ENCODE measurements at places on chromosomes 12 and 14. TPM values are rescaled to one million over a fixed set of nuclear protein-coding genes. Genes with fewer than 3 reads are reported as not detected.

DNA sequence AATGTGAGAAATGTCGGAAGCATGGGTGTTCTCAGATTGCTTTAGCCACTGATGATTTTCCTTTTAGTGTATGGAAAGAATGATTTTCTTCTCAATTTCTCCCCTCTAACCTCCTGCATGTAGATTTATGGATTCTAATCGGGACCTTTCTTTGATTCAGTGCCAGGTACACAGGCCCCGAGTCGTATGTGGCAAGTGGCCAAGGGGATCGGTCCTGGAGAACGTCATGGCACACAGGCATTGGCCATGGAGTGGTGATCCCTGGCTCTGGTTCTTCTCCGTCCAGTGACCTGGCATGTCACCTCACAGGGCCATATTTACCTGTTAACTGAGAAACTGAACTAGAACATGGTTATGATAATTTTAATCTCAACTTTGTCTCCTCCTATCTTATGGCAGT lies 58.1 kb downstream of the ETV6 start:
- no peaks in the 10 kb centered on the region for H3K27me3 ChIP-seq
- H3K27ac ChIP-seq, result no peak overlapping the region
- no peak for DNase-seq
- no peak overlapping the region for H3K4me3 ChIP-seq

GRCh38 chr12:15852383-15852782 lies 29.8 kb upstream of the STRAP start:
- peaks cover 3% of the 10 kb centered on the region for H3K4me1 ChIP-seq
- H3K36me3 ChIP-seq, result no peaks in the 10 kb centered on the region
- H3K27me3 ChIP-seq, result no peaks in the 10 kb centered on the region
- no peak overlapping the region for H3K4me3 ChIP-seq
- no peak for DNase-seq

GRCh38 chr14:91108941-91109611 lies 4.8 kb upstream of the DGLUCY start:
- H3K4me3 ChIP-seq, result no peak overlapping the region
- no peaks in the 10 kb centered on the region for H3K36me3 ChIP-seq
- no peaks in the 10 kb centered on the region for H3K27me3 ChIP-seq
- no peak overlapping the region for H3K27ac ChIP-seq
- DNase-seq, result no peak
- H3K4me1 ChIP-seq, result peaks cover 6% of the 10 kb centered on the region

The EFS gene
- total RNA-seq, result 60.1 TPM

DNA sequence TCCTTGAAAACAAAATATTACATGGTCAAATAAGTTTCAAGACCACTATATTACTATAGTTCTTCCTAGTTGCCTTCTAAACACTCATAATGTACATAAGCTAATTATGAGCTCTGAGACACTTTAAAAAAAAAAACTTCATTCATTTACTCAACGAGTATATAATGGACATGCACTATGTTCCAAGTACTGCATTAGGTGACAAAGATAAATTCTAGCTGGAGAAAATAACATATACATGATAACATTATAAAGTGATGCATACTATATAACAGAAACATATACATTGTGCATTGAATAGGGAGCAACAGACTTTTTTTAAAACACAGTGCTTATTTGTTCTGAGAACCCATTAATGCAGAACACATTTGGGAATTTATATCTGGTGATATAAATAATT lies 202.3 kb downstream of the NELL2 start:
- H3K27ac ChIP-seq, result no peak overlapping the region
- DNase-seq, result no peak
- H3K4me3 ChIP-seq, result no peak overlapping the region
- H3K4me1 ChIP-seq, result peaks cover 4% of the 10 kb centered on the region

DNA sequence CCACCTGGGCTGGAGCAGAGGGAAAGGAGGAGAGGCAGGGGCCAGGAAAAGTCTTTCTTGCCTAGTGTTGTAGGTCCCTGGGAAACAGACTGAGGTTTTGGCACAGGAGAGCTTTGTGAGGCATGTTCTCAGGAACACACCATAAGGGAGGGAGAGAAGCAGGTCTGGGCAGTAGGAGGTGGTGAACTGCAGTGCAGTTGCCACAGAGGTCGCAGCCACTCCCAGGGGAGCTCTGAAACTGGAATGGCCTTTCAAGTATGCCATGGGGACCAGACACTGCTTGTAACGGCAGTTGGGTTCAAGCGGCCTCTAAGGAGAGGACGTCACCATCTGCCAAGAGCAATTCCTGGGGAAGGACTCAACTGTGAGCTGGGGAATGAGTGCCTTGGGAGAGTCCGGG lies 35.4 kb upstream of the NKX2-8 start:
- H3K36me3 ChIP-seq, result no peaks in the 10 kb centered on the region
- no peaks in the 10 kb centered on the region for H3K4me1 ChIP-seq
- no peak for DNase-seq
- H3K4me3 ChIP-seq, result no peak overlapping the region

The ETFBKMT gene
- total RNA-seq, result 0.87 TPM

DNA sequence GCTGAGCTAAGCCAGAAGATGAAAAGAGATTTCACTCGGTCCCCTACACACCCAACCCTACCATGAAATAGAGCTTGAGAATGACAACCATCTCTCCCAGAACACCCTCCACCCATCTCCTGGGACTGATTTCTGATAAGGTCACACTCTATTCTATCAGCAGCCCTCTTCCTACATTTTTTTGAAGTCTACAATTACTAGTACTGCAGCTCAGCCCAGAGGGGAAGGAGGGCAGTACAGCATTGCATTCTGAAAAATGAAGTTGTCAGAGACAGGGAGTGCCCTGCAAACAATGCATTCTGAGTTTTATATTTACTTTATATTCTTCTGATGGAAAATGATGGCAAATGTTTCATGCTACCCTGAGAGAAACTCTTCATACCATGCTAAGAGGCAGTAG lies 318.5 kb downstream of the BCAT1 start:
- no peak overlapping the region for H3K4me3 ChIP-seq
- no peak overlapping the region for H3K27ac ChIP-seq
- DNase-seq, result no peak
- no peaks in the 10 kb centered on the region for H3K36me3 ChIP-seq

The FGD6 gene
- 95.3 TPM for total RNA-seq

- no peak overlapping the region for H3K27ac ChIP-seq
- no peaks in the 10 kb centered on the region for H3K4me1 ChIP-seq
- no peaks in the 10 kb centered on the region for H3K27me3 ChIP-seq
- H3K36me3 ChIP-seq, result no peaks in the 10 kb centered on the region
- no peak overlapping the region for H3K4me3 ChIP-seq
- DNase-seq, result no peak
Measured at GRCh38 chr14:61229475-61229888, 51.7 kb downstream of the TMEM30B start.

Data from endodermal cell (in vitro differentiated cells).